ENCODE measurements at places on chromosomes 16 and 17. TPM values are rescaled to one million over a fixed set of nuclear protein-coding genes. Genes with fewer than 3 reads are reported as not detected.

DNA sequence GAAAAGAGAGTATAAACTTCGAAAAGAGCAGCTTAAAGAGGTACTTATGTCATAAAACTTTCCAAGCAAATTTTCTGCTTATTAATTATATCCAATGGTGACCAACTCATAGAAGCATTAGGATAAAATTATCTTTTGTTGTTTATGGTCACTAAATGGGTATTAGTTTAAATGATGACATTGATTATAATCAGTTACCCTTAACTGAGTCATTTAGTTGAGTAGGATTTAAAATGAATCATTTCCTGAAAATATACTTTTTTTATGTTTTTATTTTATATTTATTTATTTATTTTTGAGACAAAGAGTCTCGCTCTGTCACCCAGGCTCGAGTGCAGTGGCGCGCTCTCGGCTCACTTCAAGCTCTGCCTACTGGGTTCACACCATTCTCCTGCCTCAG lies 55.9 kb downstream of the ABHD15 start:
- DNase-seq, result no peak

The CDC42EP4 gene
- total RNA-seq, result not detected

DNA sequence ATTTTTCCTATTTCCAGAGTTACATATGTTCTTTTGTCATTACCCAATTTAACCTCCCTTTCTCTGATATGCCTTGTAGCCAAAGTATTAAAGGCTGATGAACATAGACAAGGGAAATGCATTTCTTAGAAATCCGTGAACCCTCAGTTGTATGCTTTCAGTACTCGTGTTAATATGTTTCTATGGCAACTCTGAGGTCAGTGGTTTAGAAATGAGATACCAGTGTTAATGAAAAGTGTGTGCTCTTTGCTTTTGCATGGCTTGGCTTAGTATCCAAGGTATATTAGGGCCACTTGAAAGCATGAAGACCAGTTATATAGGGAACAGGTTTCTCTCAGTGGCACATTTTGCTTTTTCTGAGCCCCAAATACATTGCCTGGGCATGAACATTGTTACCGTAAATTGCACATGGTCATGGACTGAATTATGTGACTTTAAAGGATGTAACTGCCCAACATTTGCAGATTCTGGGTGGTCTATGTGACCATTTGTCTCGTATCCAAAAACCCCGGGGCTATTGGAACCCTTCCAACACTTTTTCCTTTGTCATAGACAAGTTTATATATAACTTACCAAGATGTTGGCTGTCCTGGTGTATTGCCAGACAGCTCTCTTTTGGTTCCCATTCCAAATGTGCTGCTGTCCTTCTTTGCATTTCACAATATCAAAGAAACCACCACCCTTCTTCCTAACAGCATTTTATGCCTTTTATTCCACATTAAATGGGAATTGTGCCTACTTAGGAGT lies 17.5 kb downstream of the ABHD15 start:
- DNase-seq, result no peak

The CMTM2 gene
- total RNA-seq, result 0.91 TPM

The OTOA gene
- 0.09 TPM for total RNA-seq

DNA sequence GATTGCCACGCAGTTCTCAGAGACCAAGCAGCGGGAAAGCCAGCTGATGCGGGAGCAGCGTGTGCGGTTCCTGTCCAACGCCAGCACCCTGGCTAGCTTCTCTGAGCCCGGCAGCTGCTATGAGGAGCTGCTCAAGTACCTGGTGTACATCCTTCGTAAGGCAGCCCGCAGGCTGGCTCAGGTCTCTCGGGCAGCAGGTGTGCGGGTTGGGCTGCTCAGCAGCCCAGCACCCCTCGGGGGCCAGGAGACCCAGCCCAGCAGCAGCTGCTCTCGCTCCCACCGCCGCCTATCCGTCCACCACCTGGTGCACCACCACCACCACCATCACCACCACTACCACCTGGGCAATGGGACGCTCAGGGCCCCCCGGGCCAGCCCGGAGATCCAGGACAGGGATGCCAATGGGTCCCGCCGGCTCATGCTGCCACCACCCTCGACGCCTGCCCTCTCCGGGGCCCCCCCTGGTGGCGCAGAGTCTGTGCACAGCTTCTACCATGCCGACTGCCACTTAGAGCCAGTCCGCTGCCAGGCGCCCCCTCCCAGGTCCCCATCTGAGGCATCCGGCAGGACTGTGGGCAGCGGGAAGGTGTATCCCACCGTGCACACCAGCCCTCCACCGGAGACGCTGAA lies 15.2 kb downstream of the CACNA1G start:
- no peak for DNase-seq

Data from OCI-LY7 (cell line).